ENCODE measurements at places on chromosomes 4 and X.

GRCh38 chr4:118326585-118326984 lies 26.2 kb downstream of the PRSS12 start:
- no peak for DNase-seq

GRCh38 chrX:20143111-20143510 lies 1.5 kb upstream of the EIF1AX start:
- no peak for DNase-seq

DNA sequence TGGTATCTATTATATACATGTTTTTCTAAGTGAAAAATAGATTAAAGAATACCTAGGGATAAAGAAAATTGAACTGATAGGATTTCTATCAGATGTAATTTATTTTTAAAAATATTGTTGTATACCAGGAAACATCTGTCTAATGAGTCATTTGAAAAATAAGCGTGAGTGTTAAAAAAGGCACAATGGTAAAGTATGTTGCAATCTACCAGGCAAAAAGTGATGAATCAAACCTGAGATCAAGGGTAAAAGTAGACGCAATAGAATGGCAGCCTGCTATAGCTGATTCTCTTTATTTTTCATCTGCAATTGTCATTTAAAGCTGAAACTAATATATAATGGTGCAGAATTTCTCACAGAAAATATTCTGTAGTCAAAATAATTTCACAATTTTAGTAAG lies 1119.6 kb downstream of the PCDH18 start:
- DNase-seq, result no peak

GRCh38 chrX:153941336-153942252 lies 2.8 kb downstream of the RENBP start:
- DNase-seq, result no peak

GRCh38 chr4:109321232-109321631 lies 18.8 kb upstream of the COL25A1 start:
- DNase-seq, result no peak

DNA sequence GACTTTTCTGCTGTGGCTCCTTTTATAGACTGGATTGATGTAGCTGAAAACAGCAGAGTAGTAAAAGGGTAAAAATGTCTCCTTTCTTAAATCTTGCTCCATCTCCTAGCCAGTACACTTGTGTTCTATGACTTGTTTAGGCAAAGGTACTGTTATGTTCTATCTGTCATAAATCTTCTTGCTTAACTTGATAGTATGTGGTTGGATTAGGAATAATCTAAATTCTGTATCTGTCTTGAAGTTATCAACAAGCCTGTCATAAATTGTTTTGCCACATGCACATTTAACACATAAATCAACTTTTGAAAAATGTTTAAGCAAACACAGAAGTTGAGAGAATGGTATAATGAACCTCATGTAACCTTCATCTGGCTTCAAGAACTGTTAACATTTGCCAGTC lies 157.0 kb downstream of the FRAS1 start:
- no peak for DNase-seq

GRCh38 chrX:53018627-53019026 lies 30.0 kb upstream of the GPR173 start:
- DNase-seq, result no peak

Measured in activated CD4-positive, alpha-beta T cell treated with anti-CD3 and anti-CD28 coated beads for 36 hours (primary cell).